Activated naive CD4-positive, alpha-beta T cell treated with anti-CD3 and anti-CD28 coated beads, Interleukin-2, amount 10 ng/mL, durations not matched to agents 7 days and 5 days (primary cell): ENCODE measurements at places on chromosomes 2 and 18.

DNA sequence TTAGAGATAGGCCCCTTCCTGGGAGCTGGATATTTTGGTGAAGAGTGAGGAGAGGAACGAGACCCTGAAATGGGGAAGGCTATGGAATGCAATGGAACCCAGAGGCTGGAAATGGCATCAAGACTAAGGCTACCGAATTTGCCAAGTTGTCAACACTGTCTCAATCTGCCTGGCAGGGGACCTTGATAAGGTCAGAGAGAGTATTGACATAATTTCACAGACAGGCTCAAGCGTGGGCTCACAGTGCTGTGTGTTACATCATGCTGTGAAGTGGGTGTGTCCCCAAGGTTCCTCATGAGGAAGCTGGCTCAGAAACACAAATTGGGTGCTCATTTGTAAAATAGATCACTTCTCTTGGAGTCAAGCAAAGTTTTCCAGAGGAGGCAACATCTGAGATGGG is 51.8 kb upstream of the CYRIA start:
- no peaks in the 10 kb centered on the region for H3K4me1 ChIP-seq
- no peak overlapping the region for H3K4me3 ChIP-seq
- no peaks in the 10 kb centered on the region for H3K36me3 ChIP-seq

GRCh38 chr2:195425328-195425727 is 231.7 kb upstream of the SLC39A10 start:
- no peaks in the 10 kb centered on the region for H3K4me1 ChIP-seq
- H3K4me3 ChIP-seq: no peak overlapping the region
- H3K27me3 ChIP-seq: no peaks in the 10 kb centered on the region
- peaks cover 1% of the 10 kb centered on the region for H3K36me3 ChIP-seq

- no peak overlapping the region for H3K27ac ChIP-seq
- H3K4me1 ChIP-seq: no peaks in the 10 kb centered on the region
- DNase-seq: no peak
- H3K4me3 ChIP-seq: no peak overlapping the region
Observed at GRCh38 chr2:234917211-234917975, 34.4 kb upstream of the SH3BP4 start.

DNA sequence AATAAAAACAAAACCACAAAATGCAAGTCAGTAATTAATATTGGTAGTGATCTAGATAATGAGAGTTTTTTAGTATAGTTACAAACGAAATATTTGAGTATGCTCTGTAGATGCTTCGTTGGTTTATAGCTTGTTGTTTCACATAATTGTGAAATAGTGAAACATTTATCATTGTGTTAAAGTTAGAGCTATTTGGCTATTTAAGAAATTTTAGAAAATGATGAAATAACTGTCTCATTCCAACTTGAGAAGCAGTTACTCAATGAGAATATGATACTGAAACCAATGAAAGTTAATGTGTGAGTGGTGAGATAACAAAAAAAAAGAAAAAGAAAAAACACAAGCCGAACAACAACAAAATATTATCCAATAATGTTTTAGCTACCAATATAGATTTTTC is 475.6 kb upstream of the ZEB2 start:
- no peaks in the 10 kb centered on the region for H3K36me3 ChIP-seq
- H3K4me3 ChIP-seq: no peak overlapping the region
- H3K4me1 ChIP-seq: no peaks in the 10 kb centered on the region
- no peaks in the 10 kb centered on the region for H3K27me3 ChIP-seq

- H3K36me3 ChIP-seq: no peaks in the 10 kb centered on the region
- no peaks in the 10 kb centered on the region for H3K27me3 ChIP-seq
- no peak overlapping the region for H3K4me3 ChIP-seq
- H3K27ac ChIP-seq: no peak overlapping the region
- no peak for DNase-seq
Observed at GRCh38 chr2:59732871-59733566, 820.4 kb downstream of the BCL11A start.
